GM12892 (cell line): ENCODE measurements at places on chromosomes 4 and X.
A peak's percentile ranks its signal among the peaks of the same experiment; 100 is the strongest.

DNA sequence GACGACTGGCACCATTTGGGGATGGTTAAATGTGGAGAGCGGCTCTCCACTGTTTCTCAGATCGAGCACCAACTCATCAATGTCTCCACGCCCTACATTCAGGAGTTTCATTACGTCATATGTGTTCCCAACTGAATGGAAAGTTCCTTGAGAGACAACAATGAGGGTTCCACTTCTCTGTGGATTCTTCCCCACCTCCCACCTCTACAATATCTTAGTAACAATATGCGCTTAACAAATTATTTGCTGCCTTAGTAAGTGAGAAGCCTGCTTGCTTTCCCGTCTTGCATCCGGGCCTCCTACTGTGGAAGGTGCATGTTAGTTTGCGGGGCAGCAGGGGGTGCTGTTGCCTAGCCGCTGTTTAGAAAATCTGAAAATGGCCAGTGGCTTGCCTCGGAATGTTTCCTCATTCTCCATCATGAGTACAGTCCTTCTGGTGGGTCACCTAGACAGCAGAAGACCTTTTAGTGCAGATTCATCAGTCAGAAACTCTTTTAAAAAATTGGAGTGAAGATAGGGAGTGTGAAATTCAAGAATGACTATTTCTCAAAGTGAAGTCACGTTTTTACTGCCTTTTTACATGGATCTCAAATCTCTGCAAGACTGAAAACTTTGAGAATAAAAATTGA lies 55.7 kb downstream of the PHOX2B start:
- peak; percentile 11 for DNase-seq

GRCh38 chr4:4740071-4740470 lies 119.4 kb upstream of the MSX1 start:
- DNase-seq, result no peak

DNA sequence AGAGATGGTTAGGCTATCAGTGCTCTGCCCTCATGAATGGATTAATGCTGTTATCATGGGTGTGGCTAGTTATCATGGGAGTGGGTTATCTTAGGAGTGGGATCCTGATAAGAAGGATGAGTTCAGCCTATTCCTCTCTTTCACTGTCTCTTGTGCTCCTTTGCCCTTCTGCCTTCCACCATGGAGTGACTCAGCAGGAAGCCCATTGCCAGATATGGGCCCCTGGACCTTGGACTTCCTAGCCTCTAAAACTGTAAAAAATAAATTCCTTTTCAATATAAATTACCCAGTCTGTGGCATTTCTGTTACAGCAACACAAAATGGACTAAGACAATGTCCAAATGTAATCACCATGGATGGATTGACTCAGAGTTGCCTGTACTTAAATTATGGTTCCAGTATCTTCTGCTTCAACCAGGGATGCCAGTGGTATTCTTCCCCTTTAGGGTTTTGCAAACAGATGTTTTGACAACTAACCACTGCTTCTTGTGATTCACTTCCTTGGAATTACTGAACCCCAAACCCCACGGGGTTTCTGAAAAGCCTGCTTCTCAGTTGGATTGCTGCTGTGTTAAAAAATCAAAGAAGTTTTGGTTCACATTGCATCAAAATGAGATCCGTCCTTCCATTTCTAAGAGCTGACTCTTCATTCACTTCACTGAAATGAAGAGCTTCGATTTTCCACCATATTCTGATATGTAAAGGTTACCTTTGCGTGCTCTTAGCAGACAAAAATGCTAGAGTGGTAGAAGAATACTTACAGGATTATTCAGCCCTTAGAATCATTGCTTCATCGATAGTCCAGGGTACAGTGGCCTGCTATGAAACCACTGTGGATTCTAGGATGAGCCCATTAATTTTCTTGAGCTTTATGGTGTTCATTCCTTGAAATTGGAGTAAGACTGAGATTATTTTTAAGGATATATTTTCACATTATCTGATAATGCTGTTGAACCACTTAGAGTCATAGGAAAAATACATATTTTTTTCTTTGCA lies 107.7 kb downstream of the FRMPD4 start:
- DNase-seq, result no peak

DNA sequence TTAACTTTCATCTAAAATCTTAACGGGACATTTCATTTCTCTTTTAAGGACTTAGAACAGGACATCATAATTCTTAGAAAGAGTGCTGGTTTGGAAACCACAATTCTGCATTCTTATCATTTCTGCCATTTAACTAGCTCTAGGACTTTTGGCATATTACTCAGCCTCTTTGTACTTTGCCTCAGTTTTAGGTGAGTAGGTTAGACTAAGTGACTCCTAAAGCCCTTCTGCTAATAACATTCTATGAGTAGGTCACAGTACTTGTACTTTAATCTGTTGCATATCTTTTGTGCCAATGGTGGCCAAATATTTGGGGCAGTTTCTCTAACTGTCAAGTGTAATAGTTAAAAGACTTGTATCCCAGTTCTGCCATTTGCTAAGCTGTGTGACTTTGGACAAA lies 115.4 kb upstream of the NUDT6 start:
- no peak for DNase-seq

DNA sequence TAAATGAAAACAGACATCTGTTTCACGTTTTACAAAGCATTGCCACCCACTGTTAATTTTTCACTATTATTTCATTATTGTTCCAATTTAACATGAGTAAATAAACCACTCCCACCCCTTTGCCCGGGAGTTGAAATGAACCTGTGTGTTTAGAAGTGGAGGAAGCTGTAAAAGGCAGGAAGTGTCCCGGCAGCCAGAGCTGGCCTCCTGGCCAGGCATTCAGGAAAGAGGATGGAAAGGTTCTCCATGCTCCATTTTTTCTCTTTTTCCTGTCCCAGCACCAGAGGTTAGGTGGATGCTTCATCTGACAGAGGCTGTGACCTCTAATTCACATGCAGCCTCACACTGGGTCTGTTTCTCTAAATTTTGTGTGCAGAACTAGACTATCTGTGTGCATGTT lies 55.5 kb upstream of the LNX1 start:
- no peak for DNase-seq

DNA sequence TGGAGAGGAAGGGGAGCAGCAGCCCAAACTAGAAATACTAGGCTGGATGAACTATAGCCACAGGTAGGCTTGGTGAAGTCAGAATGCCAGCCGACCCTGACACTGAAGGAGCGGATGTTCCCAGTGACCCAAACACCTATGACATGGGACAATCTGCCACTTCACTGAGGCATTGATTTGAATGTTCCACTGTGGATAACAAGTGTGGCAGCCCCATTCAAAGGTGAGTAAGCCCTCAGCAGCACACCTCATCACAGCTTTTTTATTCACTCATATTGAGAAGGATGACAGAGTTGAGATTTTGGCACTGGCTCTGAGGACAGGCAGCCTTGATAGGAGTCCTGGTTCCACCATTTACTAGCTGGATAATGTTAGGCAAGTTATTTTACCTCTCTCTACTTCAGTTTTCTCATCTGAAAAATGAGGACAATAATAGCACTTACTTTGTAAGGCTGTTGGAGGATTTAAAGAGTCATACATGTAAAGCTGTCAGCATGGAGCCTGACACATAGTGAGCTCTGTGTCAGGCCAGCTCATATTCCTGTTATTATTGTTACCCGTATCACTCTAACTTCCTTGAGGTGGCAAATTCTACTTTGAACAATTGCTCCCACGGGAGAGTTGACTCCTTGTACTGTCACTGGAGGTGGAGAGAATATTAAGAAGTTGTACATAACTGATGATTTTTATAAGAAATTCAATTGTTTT lies 114.6 kb downstream of the RASL11B start:
- DNase-seq, result no peak

GRCh38 chrX:119693996-119694451 lies 1.1 kb upstream of the SEPTIN6 start:
- no peak for DNase-seq

DNA sequence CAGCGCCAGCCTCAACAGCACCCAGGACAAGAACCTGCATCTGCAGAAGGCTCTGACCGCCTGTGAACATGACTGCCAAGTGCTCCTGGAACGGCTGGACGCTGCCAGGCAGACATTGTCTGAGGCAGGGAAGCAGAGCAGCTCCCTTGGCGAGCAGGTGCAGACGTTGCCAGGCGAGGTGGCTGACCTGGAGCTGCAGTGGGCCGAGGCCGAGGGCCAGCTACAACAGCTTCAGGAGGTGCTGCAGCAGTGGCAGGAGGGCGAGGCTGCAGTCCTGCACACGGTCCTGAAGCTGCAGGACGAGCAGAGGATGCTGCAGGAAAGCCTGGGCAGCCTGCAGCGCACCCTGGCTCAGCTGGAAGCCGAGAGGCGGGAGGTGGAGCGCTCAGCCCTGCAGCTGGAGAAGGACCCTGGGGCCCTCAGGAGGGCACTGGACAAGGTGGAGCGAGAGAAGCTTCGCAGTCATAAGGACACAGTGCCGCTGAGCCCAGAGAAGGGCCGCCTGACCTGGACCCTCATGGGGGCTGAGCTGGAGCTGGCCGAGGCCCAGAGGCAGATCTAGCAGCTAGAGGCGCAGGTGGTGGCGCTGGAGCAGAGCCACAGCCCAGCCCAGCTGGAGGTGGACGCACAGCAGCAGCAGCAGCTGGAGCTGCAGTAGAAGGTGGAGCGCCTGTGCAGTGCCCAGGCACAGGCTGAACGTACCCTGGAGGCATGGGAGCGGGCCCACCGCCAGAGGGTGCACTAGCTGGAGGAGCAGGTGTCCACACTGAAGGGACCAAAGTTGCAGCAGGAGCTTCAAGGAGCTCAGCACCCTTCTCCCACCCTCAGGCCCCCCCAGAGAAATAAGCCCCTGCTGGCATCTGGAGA lies 16.4 kb downstream of the SMIM10L2A start:
- no peak for DNase-seq

GRCh38 chr4:188691811-188692210 lies 552.6 kb downstream of the TRIML1 start:
- no peak for DNase-seq

- no peak for DNase-seq
Measured at GRCh38 chr4:139438141-139438540, 15.8 kb upstream of the RAB33B start.

DNA sequence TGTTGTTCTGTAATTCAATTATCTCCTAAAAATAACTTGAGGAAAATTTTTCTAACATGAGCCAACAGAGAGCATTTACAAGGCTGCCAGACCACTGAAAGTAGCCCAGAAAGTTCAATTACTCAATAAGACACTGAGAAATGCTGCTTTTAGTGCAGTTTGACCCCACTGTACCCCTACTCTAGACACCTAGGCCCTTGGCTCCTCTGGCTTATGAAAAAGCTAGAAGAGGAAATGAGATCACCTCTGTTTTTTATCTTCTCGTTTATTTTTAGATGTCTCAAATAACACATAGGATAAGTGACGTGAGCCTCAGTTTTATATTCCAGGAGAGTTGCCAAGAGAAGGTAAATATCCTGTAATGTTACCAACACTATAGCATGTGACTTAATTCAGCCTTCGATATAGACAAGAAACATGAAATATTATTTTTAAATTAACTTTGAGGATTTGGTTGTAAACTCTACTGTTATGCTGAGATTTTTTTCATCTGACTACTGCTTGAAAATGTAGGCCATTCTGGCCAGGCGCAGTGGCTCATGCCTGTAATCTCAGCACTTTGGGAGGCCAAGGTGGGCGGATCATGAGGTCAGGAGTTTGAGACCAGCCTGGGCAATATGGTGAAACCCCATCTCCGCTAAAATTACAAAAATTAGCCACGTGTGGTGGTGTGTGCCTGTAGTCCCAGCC lies 24.4 kb downstream of the TNIP3 start:
- no peak for DNase-seq
